Glutamatergic neuron (in vitro differentiated cells): ENCODE measurements at places on chromosomes 1 and 21.
A peak's percentile ranks its signal among the peaks of the same experiment; 100 is the strongest.

DNA sequence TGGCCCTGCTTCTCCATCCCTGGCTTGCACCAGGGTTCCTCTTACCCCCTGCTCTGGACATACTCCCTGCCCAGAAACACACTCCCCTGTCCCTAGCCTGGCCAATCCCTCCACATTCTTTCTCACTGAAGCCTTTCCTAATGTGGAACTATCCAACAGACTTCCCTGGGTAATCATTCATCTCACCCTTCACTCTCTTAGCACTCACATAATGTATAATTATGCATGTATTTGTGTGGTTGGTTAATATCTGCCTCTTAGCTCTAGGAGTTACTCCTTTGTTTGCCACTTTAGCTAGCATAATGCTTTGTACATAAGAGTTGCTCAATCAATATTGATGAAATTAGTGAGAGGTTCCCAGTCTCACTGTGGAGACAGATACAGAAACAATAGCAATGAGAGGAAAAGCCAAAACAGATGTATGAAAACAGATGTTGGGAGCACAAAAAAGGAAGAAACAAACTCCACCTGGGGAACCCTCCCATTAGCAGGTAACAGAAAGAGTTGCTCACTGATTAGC lies 76.9 kb upstream of the WARS2 start:
- no peak for DNase-seq

- DNase-seq: peak; percentile 38
These were observed 923 bp upstream of the IFNGR2 start for GRCh38 chr21:33402001-33402979.

DNA sequence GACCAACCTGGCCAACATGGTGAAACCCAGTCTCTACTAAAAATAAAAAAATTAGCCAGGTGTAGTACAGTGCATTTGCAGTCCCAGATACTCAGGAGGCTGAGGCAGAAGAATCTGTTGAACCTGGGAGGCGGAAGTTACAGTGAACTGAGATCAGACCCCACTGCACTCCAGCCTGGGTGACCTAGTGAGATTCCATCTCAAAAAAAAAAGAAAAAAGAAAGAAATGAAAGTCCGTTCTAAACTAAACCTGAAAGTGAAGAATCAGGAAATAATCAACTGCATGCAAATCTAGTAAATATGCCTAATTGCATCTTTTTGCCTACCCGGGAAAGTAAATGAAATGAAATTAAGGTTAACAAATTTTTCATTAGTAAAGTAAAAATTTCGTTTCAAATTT lies 99.6 kb downstream of the ZZZ3 start:
- DNase-seq: no peak

DNA sequence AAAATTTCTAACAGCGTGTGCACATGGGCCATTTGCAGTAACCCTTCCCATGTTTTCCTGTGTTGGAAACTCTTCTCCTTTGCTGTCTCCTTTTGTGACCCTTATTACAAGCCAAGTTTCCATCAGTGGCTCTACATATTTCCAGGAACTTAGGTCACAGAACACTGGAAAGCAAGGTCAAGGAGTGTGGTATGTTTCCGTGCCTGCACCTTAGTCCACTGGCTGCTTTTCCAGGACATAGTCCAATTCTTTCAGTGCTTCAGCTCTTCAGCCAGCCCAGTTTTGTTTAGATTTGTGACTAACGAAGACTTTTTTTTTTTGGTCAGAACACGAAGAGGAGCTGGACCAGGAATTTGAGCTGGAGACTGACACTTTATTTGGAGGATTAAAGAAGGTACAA lies 33.8 kb downstream of the HHAT start:
- no peak for DNase-seq

- DNase-seq: no peak
These were observed 923.2 kb downstream of the LTN1 start for GRCh38 chr21:28069450-28069923.

DNA sequence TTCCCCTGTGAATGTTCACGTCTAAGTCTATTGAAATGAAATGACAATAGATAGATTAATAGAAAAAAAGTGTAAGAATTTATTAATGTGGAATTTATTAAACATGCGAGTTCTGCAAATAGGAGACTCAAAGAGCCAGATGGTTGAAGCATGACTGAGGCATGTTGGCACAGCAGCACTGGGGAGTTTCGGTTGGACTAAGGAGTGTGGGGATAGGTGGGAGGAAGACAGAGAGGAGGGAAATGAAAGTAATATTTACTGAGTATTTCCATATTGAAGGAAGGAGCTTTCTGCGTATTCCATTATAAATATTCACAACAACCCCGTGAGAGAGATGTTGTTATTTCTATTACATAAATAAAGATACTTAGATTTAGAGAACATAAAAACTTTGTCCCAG lies 79.5 kb upstream of the ZNF644 start:
- no peak for DNase-seq

DNA sequence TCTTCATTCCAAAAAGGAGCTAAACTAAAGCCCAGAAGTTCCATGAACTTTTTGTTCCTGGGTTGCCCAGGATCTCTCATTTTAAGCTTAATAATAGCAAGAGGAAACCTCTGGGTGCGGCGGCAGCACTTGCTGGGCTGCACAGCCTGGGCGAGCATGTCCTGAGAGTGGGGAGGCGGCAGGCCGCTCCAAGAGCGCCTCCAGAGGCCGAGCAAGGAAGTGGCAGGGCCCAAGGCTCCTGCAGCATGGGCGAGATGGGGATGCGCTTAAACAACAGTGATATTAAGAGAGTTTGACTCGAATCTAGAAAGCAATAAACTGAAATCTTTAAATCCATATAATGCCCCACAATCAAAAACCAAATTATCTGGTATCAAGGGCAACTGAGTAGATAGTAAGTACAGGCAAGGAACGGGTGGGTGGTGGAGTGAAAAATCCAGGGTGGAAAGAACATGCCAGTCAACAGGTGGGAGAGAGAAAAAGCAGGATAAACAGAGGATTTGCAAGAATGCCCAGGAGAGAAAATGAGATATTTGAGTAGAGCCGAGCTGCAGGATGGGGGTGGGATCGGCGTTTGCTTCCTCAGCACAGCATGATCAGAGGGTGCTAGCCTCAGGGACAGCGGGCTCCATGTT lies 14.1 kb upstream of the TNR start:
- DNase-seq: peak; percentile 77
